HAP-1 (cell line): ENCODE measurements at places on chromosomes 12 and 14.

DNA sequence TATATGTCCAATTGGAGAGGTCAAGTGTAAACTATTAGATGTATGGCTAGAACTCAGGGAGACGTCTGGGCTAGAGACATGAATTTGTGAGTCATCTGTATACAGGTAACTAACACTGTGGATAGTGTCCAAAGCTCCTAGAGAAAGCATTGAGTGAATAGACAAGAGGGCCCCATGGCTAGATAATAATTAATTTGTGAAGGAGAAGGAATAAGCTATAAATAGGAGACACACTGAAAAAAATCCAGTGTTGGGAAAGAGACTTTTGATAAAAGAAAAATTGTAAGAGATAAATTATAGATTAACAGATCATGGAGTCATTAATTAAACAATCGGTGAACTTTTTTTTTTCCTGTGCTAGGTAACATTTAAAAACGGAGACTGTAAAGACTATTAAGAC lies 326.6 kb upstream of the PRICKLE1 start:
- no peak for DNase-seq

DNA sequence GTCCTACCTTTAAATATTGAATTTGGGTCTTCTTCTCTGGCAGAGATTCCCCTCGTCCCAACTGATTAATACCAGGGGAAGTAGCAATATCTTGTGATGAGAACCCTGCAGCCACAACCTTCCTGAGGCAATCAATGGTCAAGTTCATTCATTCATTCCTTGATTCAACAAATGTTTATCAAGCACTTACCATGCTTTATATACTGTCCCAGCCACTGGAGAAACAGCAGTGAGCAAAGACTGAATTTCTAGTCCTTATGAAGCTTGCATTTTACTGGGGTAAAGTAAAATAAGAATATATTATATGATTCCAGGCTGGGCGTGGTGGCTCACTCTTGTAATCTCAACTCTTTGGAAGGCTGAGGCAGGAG lies 300 bp upstream of the GIT2 start:
- DNase-seq = no peak

GRCh38 chr12:91204421-91204820 lies 21.8 kb upstream of the DCN start:
- no peak for DNase-seq

- peak; percentile 11 for DNase-seq
These were observed 170.2 kb downstream of the BCAT1 start for GRCh38 chr12:24778486-24779304.

DNA sequence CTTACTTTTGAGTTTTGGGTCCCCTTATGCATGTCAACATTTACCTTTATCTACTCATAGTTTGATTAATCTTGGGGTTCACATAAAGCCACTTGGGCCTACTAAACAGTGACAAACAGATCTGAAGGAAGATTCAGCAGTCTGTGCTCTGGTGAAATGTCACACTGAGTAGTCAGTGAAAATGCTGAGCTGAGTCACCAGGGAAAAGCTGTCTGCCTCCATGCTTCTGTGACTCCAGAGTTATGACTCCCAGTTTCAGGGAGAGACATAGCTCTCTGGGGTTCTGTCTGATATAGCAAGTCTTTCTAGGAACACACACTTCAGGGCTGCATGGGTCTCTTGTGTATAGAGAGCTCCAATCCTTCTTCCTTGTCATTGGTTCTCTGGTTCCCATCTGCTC lies 406.3 kb upstream of the FAR2 start:
- DNase-seq = no peak

DNA sequence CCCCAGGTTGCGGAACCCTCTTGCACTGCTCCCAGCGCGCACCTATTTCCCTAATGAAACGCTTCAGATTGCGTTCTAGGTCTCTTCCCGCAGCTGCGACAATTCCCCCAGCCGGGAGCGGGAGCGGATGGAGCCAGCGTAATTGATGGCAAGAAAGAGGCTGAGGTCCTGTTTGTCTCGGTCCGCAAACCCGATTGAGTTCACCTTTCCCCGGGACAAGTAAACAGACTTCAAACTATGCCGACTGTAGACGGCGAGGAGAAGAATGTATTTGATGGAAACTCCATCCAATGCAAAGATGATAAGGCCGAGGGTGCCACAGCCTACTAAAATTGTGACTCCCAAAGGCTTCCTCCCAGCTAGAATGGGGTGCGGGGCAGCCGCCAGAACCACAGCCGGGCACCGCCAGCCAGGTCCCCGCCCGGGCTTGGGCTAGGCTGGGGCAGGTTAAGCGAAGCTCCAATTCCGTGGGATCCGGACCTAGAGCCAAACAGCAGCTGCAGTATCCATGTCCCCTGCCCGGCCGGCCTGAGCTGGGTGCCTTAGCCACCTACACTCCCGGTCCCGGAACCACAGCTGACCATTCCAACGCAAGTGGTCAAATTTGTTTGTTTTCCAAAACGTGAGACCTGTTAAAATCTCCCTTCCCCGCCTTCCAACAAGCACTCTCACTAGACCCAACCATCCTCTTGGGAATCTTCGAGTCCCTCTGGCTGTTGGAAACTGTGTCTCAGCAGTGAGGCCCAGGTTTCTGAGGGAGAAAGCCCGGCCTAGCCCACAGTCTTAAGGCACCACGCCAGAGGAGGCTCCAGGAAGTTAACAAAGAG lies 5.5 kb downstream of the NKX2-1 start:
- no peak for DNase-seq

- DNase-seq = no peak
These were observed 15.3 kb downstream of the RPS6KL1 start for GRCh38 chr14:74907744-74908143.

- no peak for DNase-seq
These were observed 173.3 kb upstream of the RASSF8 start for GRCh38 chr12:25785134-25785533.

GRCh38 chr12:57730336-57731067 lies 8.0 kb downstream of the AGAP2 start:
- no peak for DNase-seq

GRCh38 chr14:88516861-88517357 lies 37.9 kb downstream of the PTPN21 start:
- DNase-seq = no peak

GRCh38 chr12:23060161-23060560 lies 435.2 kb downstream of the ETNK1 start:
- no peak for DNase-seq

GRCh38 chr12:102169922-102170621 lies 27.6 kb downstream of the PMCH start:
- peak; percentile 15 for DNase-seq

DNA sequence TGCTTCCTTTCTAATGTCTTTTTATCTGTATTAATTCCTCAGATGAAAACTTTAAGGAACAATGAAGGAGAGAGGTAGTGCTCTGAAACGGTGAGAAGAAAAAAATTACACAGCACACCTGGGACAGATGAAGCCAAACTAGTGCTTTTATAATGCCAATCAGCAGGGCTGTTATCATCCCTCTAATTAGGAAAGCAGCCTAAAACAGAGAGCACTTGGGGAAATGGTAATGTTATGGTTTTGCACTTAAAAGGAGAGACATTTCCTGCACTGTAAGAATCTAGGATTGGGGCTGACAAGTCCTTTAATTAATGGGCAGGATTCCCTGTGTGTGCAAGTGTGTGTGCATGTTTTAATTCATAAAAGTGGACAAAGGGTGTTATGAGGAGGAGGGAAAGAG lies 4.8 kb upstream of the LMO3 start:
- DNase-seq = no peak

DNA sequence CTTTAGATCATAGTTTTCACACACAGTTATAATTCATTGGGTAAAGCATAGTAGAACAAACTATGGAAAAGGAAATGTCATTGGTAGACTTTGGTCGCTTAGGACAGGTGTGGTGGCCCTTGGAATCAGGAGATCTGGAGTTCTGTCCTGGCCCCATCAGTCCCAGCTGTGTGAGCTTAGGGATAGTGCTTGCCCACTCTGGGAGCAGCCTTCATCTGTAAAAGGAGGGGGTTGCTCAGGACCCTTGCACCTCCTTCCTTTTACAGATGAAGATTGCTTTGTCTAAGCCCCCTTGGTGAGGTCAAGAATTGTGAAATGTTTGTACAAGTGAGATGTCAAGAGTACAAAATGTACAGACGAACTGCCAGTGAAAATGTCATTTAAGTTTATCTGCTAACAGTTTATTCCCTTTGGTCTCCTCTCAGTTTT lies 93.2 kb downstream of the BORCS5 start:
- DNase-seq = no peak

- peak; percentile 56 for DNase-seq
These were observed 156.0 kb upstream of the ARHGAP5 start for GRCh38 chr14:31920989-31921650.

DNA sequence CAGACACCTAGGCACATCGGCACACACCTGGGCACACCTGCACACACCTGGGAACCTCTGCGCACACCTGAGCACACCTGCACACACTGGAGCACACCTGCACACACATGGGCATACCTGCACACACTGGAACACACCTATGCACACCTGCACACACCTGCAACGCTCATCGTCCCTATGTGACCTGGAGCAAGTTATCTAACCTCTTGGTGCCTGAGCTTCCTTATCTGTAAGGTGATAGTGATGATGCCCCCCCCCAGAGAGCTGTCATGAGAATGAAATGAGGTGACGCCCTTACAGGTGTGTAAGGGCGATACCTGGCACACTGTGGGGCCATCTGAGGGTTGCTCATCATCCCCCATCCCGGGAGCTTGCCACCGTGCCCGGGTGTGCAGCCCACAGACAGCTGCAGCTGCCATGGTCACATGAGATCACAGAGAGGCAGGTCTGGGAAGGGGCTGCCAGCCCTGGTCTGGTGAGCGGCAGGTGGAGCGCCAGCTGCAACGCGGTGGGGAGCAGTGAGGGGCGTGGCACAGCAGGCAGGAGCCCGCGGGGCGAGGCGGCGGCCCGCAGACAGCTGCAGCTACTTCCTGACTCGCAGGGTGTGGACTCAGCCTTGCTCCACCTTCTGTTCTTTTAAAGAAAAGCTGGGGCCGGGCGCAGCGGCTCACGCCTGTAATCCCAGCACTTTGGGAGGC lies 59.9 kb upstream of the FBRSL1 start:
- peak; percentile 11 for DNase-seq

DNA sequence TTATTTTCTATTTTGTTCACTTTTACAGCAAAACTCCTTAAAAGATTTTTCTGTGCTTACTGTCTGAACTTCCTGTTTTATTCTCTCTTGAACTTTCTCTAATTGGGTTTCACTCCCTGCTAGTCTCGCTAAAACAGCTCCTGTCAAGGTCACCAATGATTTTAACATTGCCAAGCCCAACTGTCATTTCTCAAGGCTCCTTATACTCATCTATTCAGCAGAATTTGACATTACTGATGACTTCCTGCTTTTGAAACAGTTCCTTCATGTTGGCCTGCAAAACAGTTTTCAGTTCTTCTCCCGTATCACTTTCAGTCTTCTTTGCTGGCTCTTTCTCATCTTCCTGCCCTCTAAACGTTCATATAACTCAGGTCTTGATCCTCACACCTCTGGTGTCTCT lies 268.5 kb upstream of the USP15 start:
- no peak for DNase-seq

GRCh38 chr12:56749359-56749758 lies 2.8 kb downstream of the PRIM1 start:
- no peak for DNase-seq

GRCh38 chr14:61608245-61609165 lies 86.8 kb upstream of the HIF1A start:
- peak; percentile 75 for DNase-seq

DNA sequence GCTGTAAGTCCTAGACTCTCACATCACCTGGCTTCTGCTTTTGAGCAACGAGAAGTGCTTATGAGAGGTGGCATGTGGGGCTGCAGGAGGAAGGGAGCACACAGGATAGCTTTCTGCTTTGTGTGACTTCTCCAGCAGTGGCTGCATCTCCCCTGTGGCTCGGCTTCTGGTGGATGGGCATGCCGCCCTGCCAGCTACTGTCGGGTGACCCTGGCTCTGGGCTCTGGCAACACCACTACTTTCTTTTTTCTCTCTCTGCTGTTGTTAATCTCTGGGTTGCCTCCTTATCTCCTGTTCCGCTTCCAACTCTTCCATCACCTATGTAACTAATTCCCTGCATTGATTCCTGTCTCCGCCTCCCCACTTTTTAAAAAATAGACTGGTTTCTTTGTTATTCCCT lies 209.1 kb upstream of the DAAM1 start:
- no peak for DNase-seq

- no peak for DNase-seq
These were observed 240.0 kb upstream of the TMEM132C start for GRCh38 chr12:128026696-128027574.

- DNase-seq = no peak
These were observed 8.7 kb upstream of the CCDC60 start for GRCh38 chr12:119325813-119326212.

GRCh38 chr14:73463411-73463810 lies 5.1 kb upstream of the NUMB start:
- no peak for DNase-seq

- no peak for DNase-seq
These were observed 10.0 kb downstream of the BBOF1 start for GRCh38 chr14:74029136-74029535.

- DNase-seq = no peak
These were observed 10.9 kb downstream of the MTA1 start for GRCh38 chr14:105430565-105430964.

GRCh38 chr12:57166971-57167371 lies 19.6 kb upstream of the LRP1-AS start:
- DNase-seq = no peak

- no peak for DNase-seq
These were observed 201.4 kb upstream of the EEA1 start for GRCh38 chr12:93130366-93131054.

DNA sequence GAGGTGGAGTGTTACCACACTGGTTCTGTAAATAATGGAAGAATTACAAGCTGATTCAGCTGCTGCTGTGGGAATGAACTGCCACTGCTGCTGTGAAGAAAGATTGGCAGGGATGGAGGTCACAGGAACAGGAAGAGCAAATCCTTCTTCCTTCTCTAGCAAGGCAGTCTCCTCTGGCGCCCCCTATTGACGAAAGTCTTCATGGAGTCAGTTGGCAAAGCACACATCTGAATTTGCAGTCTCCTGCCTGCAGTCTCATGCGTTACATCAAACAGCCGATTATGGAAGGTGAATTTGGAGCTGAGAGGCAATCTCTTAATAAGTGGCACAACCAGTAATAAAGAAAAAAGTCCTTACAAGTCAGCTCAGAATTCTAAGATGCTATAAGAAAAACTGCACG lies 106.0 kb upstream of the TMTC1 start:
- no peak for DNase-seq

GRCh38 chr14:47555333-47555732 lies 120.1 kb downstream of the MDGA2 start:
- DNase-seq = no peak

GRCh38 chr12:132593071-132593470 lies 17.3 kb downstream of the LRCOL1 start:
- DNase-seq = no peak

GRCh38 chr12:62211510-62211909 lies 48.7 kb upstream of the USP15 start:
- DNase-seq = no peak
